ENCODE measurements at places on chromosomes 1 and 21.

GRCh38 chr1:93864175-93864574 lies 14.8 kb downstream of the DNTTIP2 start:
- DNase-seq: no peak

DNA sequence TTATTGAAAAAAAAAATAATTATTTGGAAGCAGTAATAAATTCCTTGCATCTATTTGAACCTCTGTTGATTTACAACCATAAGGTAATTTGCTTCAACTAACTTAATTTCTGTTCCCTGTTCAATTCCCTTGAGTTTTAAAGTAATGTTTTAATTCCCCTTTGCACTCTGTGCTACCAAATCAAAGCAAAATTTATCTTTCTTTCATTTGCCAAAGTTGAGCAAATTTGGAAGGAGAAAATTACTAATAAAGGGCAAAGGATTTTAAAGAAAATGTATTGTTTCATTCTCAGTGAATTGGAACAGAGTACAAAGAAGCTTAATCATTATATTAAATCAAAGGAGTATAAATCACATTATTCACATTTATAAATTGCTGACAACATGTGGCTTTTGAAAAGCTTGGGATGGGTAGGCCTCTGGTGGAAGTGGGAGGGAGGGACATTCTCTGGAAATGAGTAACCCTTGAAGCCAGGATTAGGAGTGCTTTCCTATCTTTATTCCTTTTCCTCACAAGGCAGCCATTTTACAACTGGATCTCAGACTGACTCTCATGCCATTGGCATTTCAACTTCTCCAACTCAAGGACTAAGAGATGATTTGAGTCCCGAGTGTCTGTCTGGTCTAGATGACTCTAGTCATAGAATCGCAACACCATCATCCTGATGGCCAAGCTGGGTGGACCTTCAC lies 331.6 kb upstream of the DUSP10 start:
- no peak for DNase-seq

DNA sequence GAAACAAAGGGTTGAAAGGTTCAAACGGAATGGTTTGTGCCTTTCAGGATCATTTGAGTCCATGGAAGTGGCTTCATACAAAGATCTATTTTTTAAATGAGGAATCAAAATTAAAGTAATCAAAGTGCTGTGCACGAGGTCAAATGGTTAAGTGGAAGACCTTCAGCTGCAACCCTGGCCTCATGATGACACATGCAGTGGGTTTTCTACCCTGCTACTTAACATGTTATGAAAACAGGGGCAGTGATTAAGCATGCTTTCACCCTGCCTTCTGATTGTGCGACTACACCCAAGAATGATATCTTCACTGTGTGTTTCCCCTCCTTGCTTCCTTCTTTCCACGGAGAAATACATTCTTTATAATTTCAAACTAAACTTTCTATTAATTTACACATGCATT lies 604.2 kb downstream of the LRRIQ3 start:
- no peak for DNase-seq

GRCh38 chr1:30409476-30410152 lies 313.8 kb downstream of the MATN1 start:
- DNase-seq: no peak

DNA sequence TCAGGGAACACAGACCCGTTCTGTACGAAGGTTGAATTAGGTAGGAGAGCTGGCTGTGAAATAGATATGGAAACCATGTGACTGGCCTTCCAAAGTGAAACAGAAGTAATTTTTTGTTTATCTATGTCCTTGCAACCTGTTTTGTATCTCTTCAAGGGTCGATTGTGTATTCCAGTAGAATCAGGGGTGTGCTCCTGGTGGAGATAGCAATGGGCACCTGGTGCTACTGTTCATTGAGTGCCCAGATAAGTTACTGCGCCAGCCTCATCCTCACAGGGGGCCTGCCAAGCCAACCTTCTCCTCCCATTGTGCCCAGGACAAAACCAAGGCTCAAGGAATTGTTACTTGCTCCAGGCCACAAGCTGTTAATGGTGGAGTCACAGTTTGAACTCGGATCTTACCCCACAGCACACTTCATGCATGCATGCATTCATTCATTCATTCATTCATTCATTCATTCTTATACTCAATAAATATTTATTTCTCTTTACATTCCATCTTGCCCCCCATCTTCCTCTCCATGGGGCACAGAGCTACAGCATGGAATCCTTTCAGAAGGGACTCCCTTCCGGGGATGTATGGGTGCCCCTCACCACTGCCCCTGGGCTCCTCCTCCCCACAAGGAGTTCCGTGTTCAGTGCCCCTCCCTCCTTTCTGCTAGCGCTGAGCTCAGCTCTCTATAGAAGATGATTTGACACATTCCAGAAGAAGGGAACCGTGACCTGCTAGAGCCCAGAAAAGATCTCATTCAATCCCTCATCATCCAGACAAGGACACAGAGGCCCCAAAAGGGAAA lies 24.0 kb downstream of the ADORA1 start:
- no peak for DNase-seq

DNA sequence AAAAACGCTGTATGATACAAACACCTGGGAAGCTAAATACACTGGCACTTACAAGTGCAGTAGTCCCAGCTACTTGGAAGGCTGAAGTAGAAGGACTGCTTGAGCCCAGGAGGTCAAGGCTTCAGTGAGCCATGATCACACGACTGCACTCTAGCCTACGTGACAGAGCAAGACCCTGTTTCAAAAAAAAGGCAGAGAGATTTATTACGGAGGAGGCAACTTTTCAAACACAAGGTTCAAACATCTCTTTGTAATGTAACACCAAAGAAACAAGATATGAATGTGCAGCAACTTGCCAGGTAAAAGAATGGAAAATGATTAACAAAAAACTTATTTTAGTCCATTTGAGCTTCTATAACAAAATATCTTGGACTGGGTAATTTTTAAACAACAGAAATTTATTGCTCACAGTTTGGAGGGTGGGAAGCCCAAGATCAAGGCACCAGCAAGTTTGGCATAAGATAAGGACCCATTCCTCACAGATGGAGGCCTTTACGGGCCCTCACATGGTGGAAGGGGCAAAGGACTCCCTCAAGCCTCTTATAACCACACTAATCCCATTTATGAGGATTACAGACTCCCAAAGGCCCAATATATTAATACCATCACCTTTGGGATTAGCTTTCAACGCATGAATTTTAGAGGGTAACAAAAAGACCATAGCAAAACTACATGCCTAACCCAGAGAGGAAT lies 73.3 kb downstream of the EVI5 start:
- no peak for DNase-seq

DNA sequence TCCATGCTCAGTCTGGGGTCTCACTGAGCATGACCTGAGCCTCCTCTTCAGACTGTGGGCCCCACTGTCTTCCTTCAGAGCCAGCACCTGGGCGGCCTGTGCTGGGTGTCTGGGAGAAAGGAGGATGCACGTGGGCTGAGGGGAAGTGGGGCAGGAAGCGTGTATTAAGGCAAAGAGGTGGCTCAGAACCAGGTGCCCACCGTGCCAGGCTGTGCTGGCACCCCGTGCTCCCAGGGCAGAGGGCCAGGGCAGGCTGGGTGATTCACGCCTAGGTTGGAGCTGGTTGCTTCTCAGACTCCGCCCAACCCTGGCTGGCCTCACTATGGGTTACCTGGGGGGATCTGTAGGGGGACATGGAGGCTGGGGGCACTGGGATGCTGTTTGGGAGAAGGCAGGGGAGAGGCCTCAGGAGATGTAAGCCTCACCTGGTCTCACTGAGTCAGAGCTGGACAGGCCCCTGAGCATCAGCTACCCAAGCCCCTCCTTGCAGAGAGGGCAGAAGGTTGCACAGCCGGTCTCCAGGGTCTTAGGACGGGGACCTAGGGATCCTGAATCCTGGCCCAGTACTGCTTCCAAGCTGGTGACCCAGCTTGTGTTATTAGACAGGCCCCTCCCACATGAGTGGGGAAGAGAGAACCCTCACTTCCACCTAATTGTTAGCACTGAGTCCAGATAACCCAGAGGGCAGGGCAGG lies 18.6 kb upstream of the PADI1 start:
- DNase-seq: no peak

- DNase-seq: no peak
Observed at GRCh38 chr1:58136387-58136786, 410.1 kb downstream of the OMA1 start.

DNA sequence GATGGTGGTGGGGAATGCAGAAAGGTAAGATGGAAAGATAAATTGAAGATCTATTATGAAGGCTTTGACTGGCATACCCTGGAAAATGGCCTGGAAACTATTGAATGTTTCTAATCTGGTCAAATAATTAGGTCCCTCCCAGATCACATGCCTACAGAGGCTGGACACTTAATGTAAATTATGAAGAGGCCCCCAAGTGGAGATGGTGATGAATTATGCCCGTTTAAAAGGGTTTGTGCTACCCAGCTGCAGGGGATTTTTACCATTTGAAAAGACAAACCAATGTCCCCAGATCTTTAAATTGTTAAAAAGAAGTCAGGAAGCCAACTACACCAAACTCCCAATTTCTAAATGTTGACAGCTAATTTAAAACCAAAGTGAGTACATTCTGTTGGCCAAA lies 35.7 kb upstream of the FMN2 start:
- no peak for DNase-seq

DNA sequence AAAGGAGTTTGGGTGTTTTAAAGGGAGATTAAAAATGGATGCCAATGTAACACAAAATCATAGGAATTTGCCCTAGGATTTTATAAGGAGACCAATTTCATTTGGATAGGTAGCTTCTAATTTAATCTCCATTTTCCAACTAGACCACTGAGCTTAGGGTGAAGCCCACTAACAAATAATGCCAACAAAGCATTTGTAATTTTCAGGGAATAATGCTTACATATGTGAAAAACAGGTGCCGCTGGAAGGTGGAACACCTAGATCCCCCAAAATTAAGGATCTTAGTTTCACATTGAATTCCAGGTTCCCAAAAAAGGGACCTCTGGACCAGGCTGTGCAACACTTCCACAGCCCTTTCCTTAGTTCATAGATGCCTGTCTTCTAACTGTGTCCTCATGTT lies 66.2 kb upstream of the B3GALT5 start:
- no peak for DNase-seq

DNA sequence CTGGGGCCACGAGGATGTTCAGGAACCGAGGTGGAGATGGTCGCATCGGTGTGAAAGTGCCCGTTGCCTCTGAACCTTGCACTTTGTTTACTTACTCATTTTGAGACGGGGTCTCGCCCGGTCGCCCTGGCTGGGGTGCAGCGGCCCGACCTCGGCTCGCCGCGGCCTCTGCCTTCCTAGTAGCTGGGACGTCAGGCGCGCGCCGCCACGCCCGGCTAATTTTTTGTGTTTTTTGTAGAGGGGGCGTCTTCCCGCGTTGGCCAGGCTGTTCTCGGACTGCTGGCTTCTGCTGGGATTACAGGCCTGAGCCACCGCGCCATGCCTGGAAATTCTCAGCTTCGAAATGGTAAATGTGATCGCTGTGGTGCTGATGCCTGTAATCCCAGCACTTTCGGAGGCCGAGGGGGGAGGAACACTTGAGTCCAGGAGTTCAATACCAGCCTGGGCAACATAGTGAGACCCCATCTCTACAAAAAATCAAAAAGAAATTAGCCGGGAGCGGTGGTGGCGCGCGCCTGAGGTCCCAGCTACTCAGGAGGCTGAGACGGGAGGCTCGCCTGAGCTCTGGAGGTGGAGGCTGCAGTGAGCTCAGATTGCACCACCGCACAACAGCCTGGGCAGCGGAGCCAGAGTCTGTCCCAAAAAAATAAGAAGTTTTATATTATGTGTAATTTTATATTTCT lies 684 bp upstream of the MRPL20 start:
- DNase-seq: no peak

GRCh38 chr1:88661951-88662699 lies 21.9 kb upstream of the PKN2 start:
- no peak for DNase-seq

- DNase-seq: no peak
Observed at GRCh38 chr21:28554660-28555475, 437.8 kb downstream of the LTN1 start.

GRCh38 chr1:46175243-46175642 lies 356 bp downstream of the TSPAN1 start:
- no peak for DNase-seq

DNA sequence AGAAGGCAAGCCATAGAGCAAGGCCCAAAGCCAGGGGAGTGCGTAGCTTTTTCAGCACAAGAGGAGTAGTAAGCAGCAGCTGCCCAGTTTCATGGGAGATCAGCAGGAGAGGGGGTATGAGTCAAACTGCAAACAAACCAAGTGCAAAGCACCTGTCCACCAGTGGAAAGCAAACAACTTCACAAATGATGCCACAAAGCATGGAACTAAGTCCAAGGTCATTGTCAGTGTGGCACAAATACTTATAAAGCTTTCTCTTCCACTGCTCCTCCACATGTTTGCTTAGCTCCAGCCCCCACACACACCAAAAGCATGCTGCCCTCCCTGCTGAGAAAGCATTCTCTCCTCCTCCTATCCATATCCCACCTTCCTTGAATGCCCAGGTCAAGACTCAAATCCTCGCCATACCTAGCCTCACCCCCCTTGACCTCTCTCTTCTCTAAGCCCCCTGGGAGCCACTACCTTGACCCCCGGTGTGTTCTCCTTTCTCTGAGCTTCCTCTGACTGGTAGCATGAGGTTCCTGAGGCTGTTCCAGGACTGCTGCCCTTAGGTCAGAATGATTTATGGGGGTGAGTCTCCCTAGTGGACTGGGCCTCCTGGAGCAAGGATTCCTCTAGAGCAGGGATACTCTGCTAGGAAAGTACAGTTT lies 70.4 kb downstream of the DMAP1 start:
- DNase-seq: no peak
